Cardiac muscle cell (in vitro differentiated cells and primary cell): ENCODE measurements at places on chromosomes 4 and X.

DNA sequence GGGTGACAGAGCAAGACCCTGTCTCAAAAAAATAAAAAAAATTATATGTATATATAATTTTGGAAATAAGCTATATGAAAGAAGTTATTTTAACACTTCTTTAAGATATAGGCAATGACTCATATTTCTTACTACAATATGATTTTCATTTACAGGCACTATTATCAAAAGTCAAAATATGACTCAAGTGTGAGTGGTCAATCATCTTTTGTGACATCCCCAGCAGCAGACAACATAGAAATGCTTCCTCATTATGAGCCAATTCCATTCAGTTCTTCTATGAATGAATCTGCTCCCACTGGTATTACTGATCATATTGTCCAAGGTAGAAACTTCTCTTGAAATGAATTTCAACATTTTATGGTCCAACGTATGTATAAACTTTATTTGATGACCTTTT is 20.8 kb downstream of the OCIAD1 start:
- DNase-seq = no peak

DNA sequence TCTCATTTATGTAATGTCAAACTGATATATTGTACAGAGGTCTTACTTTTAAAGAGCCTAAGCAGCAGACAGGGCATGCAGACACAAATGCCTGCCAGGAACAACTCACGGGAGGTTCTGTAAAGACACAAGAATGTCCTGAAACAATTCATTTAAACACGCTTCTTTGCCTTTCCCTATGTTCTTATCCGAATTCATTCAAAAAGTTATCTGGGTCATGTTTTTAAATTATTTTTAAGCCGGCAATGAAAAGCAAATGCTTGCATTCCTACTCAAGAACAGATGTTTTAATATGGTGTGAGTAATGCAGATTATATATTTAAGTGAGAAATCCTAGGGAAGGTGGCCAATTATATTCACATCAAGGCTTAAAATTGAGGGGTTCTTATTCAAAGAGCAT is 192.6 kb downstream of the PDGFC start:
- DNase-seq = peak; percentile 43

DNA sequence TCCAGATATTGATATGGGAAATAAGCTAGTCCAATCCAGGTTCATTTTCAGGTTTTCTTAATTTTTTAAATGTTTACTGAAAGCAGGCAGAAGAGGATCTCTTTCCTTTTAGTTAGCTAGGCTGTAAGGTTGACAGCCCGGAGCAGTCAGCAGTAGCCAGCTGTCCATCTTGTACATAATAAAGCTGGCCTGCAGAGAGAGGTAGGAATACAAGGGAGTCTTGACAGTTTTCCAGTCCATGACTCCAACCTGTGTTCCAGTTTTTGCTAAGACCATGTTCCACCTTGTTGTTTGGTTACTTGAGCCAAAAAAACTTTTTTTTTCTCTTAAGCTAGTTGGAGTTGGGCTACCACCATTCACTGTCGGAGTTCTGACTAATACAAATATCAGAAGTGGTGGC is 402.7 kb upstream of the TEX13C start:
- DNase-seq = no peak

GRCh38 chr4:999882-1000425 is 6.8 kb upstream of the SLC26A1 start:
- no peak for DNase-seq

GRCh38 chrX:103726477-103726876 is 15.8 kb downstream of the TMEM31 start:
- no peak for DNase-seq

GRCh38 chr4:139761461-139761860 is 95.8 kb downstream of the MGST2 start:
- no peak for DNase-seq

DNA sequence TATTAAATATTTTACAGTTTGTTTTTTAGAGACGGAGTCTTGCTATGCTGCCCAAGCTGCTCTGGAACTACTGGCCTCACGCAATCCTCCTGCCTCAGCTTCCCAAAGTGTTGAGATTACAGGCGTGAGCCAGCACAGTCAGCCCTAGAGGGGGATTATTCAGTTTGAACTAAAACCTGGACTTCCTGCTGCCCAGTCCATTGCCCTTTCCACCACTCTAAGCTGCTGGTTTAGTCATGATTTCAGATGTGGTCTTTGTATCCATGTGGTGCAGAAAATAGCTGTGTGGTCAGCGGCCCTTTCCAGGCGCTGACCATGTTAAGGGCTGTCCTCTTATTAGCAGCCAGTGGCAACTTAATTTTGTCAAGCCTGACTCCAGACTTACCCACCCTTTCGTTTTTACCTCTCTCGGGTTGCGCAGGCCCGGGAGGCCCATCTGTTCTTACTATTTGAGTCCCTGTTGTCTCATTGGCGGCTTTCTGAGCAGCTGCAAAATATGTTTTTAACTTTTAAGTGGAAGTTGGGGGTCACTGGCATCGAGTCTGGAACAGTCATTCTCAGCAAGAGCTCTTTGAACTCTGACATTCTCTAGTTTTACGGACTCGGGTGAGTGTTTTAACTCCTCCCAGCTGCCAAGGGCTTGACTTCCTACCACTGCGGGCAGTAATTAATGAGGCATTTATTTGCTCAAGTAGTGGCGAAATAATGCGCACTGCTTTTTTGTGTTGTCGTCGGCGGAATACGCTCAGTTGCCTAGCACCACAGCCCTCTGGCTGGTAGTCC is 773 bp upstream of the VMA21 start:
- DNase-seq = no peak

DNA sequence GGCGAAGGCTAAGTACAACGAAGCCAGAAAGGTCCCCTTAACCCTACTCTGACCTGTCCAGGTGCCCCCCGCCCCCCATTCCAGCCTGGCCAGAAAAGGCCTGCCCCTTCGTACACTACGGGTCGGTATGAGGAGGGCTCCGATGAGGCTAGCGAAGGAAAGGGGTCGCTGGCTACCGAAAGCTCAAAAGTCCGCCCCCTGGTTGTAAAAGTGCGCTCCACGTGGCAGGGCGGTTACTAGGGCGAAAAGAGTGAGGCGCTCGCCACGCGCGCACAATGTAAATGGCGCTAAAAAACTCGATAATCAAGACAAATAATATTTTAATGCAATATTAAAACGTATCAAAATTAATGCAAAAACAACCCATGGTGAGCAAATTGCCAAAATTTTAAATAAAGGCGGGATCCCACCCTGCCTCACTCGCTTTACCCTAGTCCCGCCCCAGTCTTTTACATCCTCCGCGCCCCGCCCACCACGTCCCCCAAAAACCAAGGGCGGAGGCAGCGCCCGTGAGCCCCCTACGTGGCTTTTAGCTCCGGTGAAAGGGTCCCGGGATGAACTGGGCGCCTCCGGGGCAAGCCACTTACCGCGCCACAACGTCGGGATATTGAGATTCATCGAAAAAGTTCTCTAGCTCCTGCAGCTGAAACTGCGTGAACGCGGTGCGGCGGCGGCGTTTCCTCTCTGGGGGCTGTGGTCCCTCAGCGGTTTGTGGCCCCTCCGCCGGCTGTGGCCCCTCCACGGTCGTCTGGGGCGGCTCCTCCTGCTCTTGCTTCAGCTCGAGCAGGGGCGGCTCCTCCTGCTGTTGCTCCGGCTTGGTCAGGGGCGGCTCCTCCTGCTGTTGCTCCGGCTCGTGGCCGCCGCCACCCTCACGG is 929 bp downstream of the ESX1 start:
- DNase-seq = peak; percentile 2

DNA sequence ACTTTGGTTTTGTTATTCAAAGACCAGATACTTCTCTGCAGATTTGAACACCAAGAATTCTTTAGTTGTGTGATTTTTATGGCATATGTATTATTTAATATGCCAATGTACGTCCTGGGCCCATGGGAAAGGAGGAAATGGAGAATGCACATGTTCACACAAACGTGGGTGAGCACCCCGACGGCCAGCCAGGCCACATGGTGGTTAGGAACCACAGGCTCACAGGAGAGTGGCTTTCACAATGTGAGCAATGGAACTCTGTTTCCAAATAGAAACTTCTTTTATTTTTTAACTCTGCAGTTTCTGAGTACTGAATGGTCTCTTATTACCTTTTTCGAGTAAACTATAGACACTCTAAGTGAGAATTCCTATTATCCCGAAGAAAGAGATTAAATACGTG is 58.0 kb upstream of the UNC5C start:
- no peak for DNase-seq

GRCh38 chr4:104493081-104493831 is 1.4 kb downstream of the CXXC4 start:
- DNase-seq = peak; percentile 12

DNA sequence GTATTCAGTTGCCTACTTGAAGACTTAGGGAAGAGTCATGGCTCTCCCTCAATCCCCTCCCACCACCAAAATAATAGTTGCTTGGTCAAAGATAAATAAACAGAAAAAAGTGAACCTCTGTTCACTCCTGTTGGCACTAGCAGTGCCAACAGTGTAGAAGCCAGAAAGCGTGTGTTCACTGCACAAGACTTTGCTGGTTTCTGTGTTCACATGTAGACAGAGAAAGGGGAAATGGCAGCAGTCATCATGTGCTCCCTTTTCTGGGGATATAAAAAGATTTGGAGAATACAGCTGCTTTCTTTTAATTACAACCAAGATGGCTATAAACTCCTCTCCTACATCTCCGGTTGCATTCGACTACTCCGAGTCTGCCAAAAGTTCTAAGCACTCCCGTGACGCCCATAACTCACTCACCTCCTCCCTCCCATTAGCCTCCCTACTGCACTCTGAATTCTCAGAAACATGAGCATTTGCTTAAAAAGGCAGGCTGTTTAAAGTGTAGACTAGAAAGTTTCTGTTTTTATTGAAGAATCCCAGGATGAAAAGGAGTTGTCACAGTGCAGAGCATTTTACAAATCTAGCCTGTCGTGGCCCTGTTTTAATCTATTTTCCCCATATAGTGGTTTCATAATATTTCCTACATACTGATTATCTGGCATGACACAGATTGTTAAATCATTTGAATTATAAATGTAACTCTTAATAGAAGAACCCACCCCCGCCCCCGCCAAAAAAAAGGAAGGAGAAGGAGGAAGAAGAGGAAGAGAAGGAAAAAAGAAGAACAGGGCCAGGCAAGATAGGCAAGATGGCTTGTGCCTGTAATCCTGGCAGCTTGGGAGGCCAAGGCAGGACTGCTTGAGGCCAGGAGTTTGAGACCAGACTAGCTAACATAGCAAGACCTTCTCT is 16.7 kb downstream of the LGI2 start:
- no peak for DNase-seq

- no peak for DNase-seq
Measured at GRCh38 chr4:109708990-109709389, 5.7 kb upstream of the CASP6 start.

GRCh38 chr4:182273191-182273935 is 30.2 kb downstream of the TENM3 start:
- no peak for DNase-seq

GRCh38 chr4:60133375-60133774 is 1066.8 kb upstream of the ADGRL3 start:
- peak; percentile 0 for DNase-seq

DNA sequence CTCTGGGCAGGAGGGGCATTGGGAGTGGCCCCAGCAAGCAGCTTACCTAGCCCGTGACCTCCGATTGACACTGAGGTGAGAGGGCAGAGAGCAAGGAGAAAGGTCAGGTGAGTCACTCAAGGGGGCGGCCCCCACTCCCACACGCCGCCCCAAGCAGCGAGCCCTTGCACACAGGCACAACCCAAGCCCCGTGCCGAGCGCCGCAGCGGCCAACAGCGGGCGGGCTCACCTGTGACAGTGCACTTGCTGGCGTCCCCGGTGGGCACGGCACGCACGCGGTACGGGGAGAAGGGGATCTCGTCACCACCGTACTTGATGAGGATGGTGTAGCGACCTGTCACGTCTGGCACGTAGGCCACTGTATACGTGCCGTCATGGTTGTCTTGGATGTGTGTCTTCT is 17.2 kb downstream of the FLNA start:
- DNase-seq = no peak

DNA sequence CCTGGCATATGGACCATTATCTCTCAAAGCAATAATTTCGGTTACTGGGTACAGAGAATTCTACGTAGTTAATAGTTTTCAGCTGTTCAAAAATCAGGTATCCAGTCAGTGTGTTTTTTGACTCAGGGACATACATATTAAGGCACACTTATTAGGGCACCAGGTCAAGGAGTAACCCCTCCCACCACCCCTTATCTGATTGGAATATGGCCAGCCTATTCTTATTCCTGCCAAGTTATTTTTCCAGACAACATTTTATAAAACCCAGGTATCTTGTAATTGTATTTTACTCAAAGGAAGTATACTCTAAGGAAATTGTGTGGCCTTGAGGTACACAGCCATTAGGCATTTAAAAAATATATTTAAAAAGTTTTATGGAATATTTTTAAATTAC is 4.3 kb downstream of the ZFX start:
- no peak for DNase-seq

DNA sequence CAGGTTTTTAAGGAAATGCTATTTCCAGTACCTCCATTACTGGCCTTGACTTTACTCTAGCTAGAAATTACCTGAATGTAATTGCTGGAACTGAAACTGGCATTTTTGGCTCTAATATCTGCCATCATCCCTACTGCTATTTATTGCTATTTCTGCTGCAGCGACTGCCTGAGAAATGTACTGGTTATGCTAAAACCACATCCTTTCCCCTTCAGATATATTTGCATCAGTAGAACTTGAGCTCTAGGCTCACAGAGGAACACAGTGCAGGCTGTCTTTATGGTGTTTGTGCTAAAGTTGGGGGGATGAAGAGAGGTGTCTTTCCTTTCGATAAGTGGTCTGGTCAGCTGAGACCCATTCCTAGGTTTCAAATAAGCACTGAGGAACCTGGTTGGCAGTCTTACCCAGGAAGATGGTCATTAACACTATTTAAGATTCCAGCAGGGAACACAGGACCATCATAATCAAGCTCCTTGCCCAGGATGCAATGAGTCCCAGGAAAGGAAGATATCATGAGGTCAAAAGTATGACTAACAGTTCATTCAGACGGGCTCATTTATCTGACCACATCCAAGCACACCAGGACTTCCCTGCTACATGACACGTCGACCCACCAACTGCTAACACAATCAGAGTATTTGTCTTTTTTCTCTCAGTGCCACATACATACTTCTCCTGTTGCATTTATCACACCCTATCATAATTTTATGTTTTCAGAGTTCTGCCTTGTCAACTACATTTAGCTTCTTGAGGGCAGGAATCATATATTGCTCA is 137.4 kb downstream of the GABRA3 start:
- no peak for DNase-seq

DNA sequence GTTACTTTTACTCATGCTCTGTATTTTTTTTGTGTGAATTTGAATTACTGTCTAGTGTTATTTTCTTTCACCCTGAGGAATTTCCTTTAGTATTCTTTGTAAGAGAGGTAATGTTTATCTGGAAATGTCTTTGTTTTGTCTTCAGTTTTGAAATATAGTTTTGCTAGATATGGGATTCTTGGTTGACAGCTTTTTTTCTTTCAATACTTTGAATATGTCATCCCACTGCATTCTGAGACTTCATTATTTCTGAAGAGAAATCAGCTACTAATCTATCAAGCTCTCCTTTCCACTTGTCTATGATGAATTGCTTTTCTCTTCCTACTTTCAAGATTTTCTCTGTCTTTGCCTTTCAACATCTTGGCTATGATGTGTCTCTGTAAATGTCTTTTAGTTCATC is 217.0 kb upstream of the CASK start:
- DNase-seq = no peak
